ENCODE measurements at places on chromosomes 11 and 22.

GRCh38 chr11:110034806-110035205 is 58.4 kb upstream of the ZC3H12C start:
- DNase-seq = no peak

GRCh38 chr11:123640677-123641494 is 13.5 kb downstream of the SCN3B start:
- no peak for DNase-seq

GRCh38 chr11:47980088-47980906 is at the start of gene PTPRJ:
Gene PTPRJ (plus strand): TSS chr11:47980559. CDS start chr11:47980913, 354 bp downstream.
- peak; percentile 80 for DNase-seq

- DNase-seq = no peak
These were observed 9.6 kb downstream of the TMEM258 start for GRCh38 chr11:61782841-61783240.

GRCh38 chr11:60169264-60169915 is 13.5 kb downstream of the MS4A6A start:
- DNase-seq = peak; percentile 44

DNA sequence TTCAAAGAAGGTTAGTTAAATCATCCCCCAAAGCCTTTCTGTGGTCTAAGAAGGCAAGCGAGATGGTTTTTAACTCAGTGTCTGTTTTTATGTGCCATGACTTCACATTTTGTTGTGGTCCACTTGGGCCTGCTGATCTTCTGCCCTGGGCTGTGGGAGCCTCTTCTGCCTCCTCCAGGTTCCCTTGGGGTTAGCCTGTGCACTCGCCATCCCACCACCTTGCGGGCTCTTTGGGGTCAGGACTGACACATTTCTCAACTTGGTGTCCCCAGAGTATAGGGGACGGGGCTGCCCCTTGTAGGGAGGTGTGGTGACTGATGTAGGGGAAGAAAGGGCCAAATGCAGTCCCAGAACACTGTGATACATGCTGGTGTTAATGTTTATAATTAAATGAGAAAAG is 207.0 kb downstream of the TBC1D22A start:
- DNase-seq = no peak

DNA sequence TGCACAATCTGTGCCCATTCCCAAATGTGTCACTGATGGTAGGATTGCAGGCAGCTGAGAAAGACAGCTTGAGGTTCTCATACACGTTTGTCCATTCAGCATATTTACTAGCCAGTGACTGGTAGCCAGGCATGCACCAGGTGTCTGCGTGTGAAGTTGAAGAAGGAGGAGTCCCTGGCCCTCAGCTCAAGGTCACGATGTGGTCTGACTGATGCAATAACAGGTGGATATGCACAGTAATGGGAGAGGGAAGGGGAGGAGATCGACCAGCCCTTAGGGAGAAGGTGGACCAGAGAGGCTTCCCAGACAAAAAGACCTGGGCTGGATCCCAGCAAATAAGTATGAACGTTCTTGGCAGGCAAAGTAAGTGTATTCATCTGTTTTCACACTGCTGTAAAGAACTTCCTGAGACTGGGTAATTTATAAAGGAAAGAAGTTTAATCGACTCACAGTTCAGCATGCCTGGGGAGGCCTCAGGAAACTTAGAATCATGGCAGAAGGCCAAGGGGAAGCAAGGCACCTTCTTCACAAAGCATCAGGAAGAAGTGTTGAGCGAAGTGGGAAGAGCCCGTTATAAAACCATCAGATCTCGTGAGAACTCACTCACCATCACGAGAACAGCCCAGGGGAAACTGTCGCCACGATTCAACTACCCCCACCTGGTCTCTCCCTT is 96.0 kb downstream of the MN1 start:
- DNase-seq = no peak

GRCh38 chr22:26894362-26894761 is 237.0 kb downstream of the MIAT start:
- no peak for DNase-seq

- no peak for DNase-seq
These were observed 32.0 kb upstream of the CCDC134 start for GRCh38 chr22:41768430-41768829.

DNA sequence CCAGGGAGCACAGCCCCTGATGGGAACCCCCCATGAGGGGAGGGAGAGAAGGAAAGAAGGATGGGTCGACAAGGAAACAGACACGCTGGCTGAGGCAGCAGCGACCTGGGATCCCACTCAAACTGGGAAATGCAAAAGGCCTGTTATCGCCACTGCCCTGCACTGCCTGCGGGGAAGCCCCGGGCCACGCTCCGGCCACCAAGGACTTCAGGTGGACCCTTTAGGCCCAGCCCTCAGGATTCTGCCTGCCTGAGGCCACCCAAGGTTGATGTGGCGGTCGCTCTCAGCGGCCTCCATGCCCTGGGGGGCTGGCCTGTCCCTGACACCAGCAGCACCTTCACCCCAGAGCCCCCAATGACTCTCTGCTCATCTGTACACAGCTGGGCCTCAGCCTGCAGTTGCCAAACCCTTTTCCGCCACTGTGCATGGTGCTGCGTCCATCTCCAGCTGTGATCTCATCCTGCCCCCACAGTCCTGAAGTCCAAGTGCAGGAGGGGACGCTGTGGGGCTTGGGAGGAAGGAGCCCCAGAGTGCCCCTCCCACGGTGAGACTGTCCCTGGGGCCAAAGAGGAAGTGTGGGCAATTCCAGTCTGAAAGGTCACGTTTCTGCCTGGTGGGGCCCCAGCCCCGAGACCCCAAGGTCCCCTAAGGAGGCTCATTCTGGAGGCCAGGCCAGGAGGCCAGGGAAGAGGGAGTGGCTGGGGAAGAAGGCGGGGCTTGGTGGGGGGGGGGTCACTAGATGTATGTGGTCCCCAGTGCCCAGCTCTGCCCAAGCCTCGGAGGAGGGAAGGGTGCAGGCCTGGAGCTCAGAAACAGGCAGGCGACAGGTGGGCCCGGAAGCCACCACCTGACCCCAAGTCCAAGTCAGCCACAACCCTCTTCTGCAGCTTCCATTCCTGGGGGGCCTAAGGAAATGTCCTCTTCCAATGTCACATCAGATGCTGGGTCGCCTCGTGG is 31.6 kb downstream of the OSBPL5 start:
- DNase-seq = no peak

GRCh38 chr22:44930016-44930710 is 79.6 kb downstream of the PHF21B start:
- DNase-seq = no peak

DNA sequence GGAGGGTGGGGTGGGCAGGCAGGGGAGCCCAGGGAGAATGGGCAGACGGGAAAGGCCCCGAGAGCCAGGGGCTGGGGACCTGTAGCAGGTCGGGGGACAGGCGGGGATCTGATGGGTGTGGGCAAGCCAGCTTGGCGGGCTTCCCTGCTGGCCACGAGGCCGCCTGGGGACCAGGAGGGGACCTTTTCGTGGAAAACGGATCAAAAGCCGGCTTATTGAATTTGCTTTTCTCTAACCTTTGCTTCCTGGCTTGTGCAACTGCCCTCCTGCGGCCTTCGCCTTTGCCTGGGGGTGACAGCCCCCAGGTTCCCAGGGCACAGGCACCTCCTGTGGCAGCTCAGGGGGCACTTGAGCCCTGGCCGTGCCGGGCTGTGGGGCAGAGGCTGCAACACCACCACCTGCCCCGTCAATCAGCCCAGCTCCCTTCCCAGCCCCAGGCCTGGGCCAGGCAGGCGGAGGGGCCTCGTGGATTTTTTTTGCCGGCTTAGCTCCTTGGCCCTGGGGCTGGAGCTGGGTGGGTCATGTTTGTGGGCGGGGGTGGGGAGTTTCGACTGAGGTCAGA is 41.6 kb upstream of the H19 start:
- DNase-seq = no peak

GRCh38 chr22:17257121-17258001 is 38.1 kb upstream of the ADA2 start:
- no peak for DNase-seq

DNA sequence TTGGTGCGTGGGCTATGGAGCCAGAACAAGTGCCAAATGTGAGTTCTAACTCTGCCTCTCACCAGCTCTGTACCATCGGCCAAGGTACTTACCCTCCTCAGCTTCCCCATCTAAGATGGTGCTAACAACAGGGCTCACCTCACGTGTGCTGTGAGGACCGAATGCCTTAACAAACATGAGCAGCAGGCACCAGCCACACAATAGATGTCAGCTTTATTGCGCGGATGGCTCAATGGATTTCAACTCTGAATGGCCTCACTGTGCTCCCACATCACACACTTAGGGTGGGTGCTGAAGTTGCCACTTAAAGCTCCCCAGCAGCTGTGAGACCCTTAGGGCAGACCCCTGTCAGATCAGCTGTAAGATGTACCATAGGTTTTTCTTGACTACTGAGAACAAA is 24.1 kb downstream of the RELT start:
- DNase-seq = no peak

GRCh38 chr11:80103142-80103859 is 662.5 kb upstream of the TENM4 start:
- DNase-seq = no peak

GRCh38 chr22:49240472-49240871 is 587.2 kb downstream of the BRD1 start:
- DNase-seq = no peak

All from left lobe of liver (tissue), 2 donors.